Posterior cingulate gyrus (tissue), 11 donors: ENCODE measurements at places on chromosomes 7 and 10.

GRCh38 chr7:36387435-36388231 lies 2.0 kb upstream of the ANLN start:
- no peak for DNase-seq

GRCh38 chr10:1542941-1543340 lies 194.4 kb downstream of the ADARB2 start:
- no peak for DNase-seq

GRCh38 chr10:120799849-120800248 lies 51.3 kb upstream of the WDR11 start:
- no peak for DNase-seq

DNA sequence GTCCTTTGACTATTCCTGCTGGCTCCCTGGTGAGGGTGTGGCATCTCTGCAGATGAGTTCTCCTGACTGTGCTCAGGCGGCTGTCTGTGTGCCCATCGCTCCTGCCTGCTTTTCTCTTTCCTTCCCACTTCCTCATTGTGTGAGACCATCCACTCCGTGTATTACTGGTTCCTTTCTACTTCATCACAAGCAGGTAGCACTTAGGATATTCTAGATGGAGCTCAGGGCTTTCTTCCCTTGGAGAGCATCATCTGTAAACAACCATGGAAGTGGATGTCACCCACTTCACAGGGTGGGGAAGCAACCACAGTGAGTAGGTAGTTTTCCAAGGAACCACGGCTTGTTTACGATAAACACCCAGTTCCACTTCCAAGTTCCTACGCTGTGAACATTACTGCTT lies 15.7 kb downstream of the DNAJB6 start:
- DNase-seq: no peak

- DNase-seq: no peak
Measured at GRCh38 chr7:36659172-36659516, 65.2 kb downstream of the AOAH start.

DNA sequence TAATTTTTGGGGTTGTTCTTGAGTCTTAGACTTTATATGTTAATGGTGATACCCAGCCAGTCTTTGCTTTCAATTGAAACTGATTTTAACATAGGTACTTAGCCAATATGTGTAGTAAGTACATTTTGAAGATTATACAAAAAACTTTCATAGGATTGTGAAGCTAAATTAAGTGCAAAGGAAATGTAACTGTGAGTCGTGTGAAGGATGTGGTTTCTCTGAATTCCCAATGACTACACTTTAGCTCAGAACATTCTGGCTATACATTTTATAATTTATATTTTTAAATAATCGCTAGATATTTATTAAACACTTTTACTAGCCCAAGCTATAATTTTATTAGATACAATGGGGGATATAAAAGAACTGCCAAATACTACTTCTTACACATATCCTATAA lies 359.3 kb downstream of the PCLO start:
- no peak for DNase-seq

- no peak for DNase-seq
Measured at GRCh38 chr7:156889089-156889488, 3.9 kb downstream of the LMBR1 start.

DNA sequence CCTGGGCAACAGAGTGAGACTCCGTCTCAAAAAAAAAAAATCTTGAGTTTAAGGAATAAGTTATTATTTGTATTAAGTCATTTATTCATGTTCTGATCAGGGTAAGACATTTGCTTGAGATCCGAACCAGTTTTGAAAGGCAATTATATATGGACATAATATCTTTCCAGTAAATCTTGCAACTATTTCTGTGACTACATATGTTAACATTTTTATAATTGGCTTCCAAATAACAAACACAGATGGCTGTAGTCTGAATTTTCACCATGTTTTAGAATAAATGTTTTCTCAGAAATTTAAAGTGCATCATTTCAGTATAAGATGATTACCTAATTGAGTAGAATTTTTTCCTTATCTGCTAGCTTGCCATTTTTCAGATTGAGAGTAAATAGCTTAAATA lies 21.2 kb downstream of the AKAP9 start:
- no peak for DNase-seq

DNA sequence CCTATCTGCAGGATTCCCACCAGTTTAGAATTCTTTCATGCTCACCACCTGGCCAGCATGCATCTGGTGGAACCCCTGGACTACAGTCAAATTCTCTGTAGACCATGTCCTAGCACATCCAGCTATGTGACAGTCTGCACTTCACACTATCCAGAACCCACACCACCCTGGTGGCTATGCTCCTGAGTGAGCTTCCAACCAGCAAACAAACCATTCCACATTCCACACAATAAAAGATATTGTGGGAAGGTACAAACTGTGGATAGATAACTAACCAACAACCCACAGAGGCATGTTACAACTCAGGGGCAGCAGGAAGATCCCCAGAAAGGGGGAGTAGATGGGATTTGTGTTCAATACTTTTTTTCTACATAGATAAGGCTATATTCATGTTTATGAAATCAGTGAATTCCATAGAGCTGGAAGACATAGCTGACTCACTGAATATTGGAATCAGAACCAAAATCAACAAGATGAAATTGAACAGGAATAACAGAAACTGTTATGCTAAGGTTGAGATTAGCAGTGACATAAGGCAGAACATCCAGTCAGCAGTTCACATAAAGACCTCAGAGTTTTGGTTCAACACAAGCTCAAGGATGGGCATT lies 72.5 kb downstream of the LRRC17 start:
- DNase-seq: no peak

DNA sequence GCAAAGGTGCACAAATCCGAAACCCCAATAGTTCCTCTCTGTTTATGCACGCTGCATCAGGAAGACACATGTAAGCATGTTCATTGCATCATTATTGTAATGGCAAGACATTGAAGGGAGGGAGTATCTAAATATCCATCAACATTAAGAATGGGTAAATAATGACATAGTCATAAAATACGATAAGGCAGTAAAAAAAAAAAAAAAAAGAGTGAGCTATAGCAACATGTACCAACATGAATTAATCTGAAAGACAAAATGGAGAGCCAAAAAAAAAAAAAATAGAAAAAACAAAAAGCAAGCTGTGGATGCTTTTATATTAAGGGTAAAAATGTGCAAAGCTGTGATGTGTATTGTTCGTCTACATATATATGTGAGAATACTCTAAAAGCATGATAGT lies 70.2 kb upstream of the ABLIM1 start:
- DNase-seq: no peak

- DNase-seq: no peak
Measured at GRCh38 chr7:157853789-157854065, 516.9 kb downstream of the DNAJB6 start.

GRCh38 chr7:107937531-107937930 lies 46.5 kb downstream of the DLD start:
- no peak for DNase-seq

GRCh38 chr7:65295409-65295808 lies 78.2 kb upstream of the ZNF92 start:
- DNase-seq: no peak
